ENCODE measurements at places on chromosomes 11 and 22.
A peak's percentile ranks its signal among the peaks of the same experiment; 100 is the strongest.

- no peak for DNase-seq
Observed at GRCh38 chr22:10780281-10780680, 4747.7 kb upstream of the OR11H1 start.

DNA sequence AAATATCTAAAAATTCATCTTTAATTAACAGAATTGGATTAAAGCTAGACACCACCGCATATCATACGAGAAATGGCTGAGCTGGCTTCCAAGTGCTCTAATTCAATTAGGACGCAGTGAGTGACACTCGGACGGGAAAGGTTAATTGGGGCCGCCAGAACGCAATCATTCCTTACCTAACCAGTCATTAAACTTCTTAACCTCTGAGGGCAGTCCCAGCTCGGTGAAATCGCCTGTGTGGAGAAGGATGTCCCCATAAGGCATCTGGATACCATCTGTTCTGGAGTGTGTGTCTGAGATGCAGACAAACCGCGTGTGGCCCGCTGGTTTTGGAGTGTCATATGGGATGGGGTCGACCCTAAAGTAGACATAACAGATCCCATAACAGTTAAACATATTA is 50.3 kb downstream of the MPPED2 start:
- DNase-seq: no peak

- no peak for DNase-seq
Observed at GRCh38 chr11:106092446-106092845, 15.0 kb downstream of the AASDHPPT start.

GRCh38 chr11:21475276-21475675 is 717.6 kb upstream of the ANO5 start:
- no peak for DNase-seq

GRCh38 chr11:69167130-69167915 is 11.6 kb downstream of the SMIM38 start:
- no peak for DNase-seq

DNA sequence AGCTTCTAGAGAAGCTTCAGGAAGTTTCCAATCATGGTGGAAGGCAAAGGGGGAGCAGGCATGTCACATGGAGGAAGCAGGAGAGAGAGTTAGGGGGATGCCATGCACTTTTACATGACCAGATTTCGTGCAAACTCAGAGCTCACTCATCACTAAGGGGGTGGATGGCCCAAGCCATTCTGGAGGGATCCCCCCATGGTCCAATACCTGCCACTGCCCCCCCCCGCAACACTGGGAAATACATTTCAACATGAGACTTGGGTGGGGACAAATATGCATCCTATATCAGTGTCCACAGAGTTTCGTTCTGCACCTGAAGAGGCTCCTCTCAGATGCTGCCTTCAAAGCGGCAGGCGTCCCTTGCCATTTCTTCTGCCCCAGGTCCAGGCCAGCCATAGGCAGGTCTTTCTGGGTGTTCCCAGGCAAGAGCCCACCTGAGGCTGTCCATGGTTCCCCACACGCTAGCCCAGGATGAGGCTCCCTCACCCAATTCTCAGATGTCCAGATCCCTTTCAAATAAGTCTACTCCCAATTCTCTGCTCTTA is 1344.3 kb downstream of the TBC1D22A start:
- no peak for DNase-seq

GRCh38 chr22:39115977-39116621 is 19.1 kb downstream of the APOBEC3H start:
- no peak for DNase-seq

DNA sequence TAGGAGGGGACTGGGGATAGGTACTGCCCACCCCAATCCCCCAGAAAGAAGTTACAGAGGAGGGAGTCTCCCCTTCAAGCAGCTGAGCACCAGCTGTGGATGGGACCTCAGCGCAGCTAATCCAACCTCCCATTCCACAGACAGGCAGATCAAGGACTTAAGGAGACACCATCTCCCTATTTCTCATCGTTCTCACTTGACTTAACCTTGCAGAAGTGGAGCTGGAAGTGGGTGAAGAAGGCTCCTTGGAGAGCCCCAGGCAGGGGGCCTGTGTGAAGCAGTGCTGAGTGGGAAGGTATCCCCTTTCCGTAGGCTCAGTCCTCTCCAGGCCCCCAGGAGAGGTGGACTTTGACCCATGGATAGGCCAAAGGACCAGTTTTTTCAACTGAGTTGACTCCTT is 27.3 kb downstream of the USP35 start:
- DNase-seq: no peak

DNA sequence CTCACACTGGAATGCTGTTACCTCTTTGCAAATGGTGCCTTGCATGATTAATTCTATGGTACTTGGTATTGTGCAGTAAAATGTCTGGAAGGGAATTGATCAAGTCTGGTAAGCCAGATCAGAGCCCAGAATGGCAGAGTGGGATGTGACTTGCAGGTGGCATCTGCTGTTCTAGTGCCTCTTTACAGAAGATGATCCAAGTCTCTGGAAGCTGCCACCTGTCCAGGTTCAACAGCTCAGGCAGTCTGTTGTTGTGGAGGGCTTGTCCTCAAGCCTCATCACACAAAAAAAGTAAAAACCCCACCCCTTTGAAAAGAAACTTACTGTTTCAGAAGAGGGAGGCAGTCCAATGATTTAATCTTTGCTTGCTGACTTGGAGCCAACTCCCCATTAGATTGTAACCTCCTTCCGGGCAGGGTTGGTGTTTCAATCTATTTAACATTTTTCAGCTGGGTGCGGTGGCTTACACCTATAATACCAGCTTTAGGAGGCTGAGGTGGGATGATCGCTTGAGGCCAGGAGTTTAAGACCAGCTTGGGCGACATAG is 17.1 kb downstream of the ZNRF3 start:
- DNase-seq: no peak

DNA sequence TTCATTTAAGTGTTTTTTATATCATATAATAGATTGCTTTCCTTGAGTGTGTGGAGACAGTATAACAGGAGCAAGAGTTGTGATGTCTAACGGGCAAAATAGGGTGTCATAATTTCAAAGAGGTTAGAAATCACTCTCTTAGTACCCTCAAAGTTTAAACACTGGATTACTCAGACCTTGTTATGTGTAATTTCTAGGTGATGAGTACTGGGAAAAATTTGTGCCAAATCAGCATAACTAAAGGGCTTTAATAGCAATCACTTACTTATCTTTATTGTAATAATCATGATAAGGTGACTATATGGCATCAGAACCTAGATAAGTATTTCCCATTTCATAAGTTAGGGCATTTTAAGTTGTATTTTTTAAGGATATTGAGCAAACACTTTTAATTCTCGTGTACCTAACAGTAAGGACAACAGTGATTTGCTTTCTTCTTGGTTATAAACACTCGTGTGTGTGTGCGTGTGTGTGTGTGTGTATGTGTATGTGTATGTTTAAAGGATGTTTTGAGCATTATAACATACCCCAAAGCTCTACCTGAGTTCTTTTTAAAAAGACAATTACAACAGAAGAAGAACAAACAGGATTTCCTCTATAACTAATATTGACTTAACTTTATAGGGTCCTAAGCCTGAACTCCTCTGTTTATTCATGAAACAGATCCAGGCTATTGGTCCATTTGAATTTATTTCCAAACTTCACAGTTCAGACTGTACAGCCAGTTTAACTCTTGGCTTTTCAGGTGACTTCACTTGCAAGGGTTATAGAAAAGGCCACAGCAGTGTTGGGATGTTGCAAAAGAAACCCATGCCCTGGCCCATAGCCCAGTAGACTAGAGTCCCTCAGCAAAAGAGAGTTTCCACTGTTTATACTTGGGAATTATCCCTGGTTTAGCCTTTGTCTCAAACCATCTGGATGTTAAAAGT is 23.7 kb upstream of the PDE3B start:
- no peak for DNase-seq

GRCh38 chr11:17498058-17498457 is 21.4 kb upstream of the ABCC8 start:
- DNase-seq: no peak

- no peak for DNase-seq
Observed at GRCh38 chr11:61815790-61816735, 740 bp downstream of the FADS1 start.

- peak; percentile 81 for DNase-seq
Observed at GRCh38 chr11:20112291-20113148, 47.8 kb downstream of the DBX1 start.

DNA sequence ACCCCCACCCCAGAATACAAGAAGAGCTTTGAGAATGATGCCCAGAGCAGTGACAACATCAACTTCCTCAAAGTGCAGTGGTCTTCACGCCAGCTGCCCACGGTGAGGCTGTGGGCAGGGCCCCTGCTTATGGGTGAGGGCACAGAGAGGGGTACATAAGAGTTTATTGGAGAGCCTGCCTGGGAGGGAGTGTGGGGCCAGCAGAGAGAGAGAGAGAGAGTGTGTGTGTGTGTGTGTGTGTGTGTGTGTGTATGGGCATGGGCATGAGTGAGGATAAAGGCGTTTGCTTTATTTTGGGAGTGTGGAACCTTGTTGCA is 9.5 kb downstream of the PHOX2A start:
- no peak for DNase-seq

GRCh38 chr11:117374316-117375055 is 46.8 kb downstream of the CEP164 start:
- DNase-seq: no peak

All from caudate nucleus (tissue), 63 donors.